ENCODE measurements at places on chromosomes 7 and 10.

DNA sequence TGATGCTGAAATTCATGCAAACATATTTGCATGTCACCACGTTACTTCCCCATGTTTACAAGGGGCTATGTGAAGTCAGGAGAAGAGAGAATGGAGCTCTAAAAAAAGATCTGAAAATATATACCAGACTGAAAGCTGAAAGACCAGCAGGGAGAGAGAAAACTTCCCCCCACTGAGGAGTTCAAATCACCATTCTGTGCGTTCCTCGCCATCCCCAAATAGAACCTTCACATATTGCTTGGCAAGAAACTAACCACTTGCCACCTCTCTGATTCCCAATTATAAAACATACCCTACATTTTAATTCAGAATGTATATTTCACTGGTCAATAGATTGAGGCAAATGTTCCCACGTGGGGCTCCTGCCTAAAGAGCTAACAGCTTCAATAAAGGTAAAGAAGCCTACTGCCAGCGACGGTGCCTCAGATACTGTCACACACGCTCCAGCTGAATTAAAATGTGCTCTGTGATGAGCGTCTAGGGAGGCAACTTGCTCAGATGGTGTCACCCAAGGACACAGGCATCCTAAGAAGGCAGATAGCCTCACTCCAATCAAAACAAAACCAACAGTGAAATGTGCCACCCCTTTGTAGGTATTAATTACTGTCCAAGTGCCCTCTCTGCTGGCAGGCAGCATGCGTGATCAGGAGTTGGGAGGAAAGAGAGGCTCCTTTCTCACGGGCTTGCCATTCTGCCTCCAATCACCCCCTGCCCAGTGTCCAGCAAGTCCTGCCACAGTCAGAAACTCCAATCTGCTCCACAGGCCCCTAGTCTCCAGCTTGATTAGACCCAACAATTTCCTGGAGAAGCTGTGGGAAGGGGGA is 298.2 kb downstream of the GRID1 start:
- no peak for DNase-seq

DNA sequence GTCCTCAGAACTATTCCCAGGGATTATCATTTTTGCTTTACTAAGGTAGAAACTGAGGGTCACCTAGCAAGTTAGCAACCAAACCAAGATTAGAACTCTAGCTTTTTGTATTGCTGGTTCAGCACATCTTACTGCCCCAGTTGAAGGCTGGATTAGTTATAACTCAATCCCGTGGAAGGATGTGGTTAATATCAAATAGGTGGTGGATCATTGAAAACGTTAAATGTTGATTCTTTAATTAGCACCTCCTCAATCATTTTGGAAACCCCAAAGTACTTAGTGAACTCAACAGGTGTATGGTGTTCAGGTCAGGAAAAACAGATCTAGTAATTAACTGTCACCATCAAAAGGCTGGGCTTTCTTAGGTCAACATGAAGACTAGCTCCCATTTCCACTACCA is 152.4 kb downstream of the ARID5B start:
- DNase-seq, result no peak

DNA sequence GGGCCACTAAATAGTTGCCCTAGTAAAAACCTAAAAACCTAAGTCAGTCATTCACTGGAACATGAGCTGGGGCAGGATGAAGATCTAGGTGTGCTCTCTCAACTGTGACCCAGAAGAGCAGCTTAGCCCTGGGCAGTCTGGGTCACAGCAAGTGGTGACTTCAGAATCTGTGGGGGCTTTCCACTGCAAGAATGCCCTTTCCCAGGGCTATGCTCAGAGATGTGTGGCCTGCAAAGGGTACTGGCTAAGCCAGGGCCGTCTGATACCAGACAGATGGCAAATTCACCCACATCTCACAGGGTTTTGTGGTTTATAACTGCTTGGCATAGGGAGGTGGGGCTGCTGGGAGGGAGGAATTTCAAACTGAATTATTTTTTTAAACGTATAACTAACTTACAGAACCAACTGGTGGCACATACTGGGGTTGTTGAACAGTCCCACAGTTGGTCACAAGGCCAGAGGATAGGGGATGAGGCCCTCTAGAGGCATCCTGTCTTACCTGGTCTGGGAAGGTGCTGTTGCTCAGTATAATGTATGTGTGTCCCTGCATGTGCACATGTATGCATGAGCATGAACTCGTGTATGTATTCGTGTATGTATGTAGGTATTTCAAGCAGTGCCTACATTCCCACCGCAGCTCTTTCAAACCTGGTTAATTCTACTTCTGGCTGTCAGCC is 63.2 kb downstream of the PRPF18 start:
- DNase-seq, result no peak

DNA sequence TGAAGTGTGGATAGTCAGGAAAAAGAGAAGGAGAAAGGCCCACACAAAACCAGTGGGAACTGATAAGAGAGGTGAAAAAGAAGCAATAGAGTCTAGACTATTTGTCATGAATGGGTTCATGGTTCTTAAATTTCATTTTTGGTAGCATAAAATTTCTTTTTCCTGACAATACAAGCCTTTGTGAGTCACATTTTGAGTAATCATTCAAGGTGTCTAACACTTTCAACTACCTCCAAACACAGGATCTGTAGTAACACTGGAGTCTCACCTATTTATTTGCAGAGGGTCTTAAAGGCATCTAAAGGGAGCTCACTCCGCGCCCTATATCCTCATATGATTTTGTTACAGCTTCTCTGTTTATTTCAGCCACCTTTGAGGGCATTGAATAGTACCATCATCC is 96.0 kb downstream of the SAMD9 start:
- no peak for DNase-seq

DNA sequence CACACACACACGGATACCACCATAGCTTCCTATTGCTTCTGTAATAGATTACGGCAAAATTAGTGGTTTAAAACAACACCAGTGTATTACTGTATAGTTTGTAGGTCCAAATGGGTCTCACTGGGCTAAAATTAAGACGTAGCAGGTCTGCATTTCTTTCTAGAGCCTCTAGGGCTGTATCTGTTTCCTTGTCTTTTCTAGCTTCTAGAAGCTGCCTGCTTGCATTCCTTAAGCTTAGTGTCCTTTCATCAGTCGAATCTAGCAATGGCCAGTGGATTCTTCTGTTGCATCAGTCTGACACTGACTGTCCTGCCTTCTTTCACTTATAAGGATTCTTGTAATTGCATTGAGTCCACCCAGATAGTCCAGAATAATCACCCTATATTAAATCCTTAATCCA is 882.3 kb downstream of the PCDH15 start:
- no peak for DNase-seq

- DNase-seq, result no peak
Observed at GRCh38 chr10:43854007-43854406, 205.3 kb upstream of the ZNF32 start.

GRCh38 chr7:31940167-31940566 is 130.0 kb downstream of the PDE1C start:
- DNase-seq, result no peak

- DNase-seq, result no peak
Observed at GRCh38 chr10:16943295-16944285, 126.4 kb upstream of the RSU1 start.

DNA sequence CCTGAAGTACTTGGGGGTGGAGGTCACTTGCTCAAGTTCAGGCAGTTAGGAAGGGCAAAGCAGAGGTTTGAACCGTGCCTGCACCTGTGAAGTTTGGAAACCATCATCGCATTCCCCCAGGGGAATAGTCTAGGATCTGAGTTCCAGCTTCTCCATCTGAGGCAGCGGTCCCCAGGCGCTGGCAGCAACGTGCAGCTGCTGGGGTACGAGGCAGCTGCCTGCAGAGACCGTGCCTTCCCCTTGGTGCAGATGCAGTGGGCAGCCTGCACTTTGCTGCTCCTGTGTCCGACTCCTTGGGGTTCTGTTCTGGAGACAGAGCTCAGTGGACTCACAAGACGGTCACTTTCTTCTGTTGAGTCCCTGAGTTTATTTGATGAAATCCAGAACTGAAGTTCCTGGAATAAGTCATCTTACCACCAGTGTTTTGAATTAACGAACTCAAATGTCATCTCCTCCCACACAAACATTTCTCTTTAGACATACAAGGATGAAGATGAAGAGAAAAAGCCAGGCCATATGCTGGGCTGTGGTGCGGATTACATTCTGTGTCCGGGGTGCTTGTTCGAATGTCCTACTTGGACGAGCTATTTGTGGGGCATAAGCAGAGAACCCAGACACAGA is 19.9 kb upstream of the GIMAP8 start:
- DNase-seq, result no peak

DNA sequence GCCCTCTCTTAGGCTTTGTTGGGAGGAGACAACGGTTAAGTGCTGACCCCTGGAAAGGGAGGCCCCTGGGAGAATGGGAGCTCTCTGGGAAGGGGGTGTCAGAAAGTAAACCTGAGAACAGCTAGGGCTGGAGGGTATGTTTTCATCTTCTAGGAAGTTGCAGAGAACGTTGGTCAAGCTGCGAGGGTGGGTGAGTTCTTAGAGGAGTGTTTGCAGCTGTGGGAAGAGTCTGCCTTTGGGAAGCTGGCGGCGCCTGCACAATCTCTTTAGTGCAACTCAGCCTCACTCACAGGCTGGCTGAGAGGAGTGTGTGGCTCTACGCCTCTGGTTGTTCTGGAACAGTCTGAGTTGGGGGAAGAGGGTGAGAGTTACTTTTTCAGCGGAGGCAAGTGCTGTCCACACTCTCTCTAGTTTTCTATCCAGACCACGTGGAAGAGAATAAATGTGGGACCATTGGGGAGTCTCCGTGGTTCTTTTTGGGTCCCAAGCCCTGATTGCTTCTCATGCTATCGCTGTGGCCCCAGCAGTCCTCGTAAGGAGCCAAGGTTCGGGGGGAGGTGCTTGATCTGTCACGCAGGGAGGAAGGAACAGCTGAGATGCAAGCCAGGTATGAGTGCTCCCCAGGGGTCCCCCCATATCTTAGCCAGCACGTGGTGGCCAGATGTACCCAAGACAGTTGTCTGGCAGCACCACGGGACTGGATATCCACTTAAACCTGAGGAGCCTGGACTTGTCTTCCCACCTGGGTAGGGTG is 237.2 kb downstream of the BUB3 start:
- DNase-seq, result no peak

GRCh38 chr10:122485670-122486069 is 24.3 kb downstream of the HTRA1 start:
- DNase-seq, result no peak

DNA sequence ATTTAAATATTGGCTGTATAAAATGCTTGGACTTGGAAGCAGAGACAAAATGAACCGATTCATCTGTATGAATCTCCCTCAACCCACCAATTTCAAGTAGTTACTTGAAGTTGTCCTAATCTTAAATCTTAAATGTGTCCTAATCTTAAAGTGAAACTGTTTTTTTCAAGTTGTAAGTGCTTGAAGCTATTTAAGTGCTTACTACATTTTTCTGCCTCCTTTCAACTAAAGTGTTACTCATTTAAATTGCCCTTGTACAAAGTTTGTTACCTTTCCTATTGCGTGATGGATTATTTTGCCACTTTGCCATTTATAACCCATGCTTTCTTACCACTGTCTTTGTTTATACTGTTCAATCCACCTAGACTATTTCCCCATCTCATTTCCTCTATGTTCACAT is 2.8 kb downstream of the BCAP29 start:
- DNase-seq, result no peak

DNA sequence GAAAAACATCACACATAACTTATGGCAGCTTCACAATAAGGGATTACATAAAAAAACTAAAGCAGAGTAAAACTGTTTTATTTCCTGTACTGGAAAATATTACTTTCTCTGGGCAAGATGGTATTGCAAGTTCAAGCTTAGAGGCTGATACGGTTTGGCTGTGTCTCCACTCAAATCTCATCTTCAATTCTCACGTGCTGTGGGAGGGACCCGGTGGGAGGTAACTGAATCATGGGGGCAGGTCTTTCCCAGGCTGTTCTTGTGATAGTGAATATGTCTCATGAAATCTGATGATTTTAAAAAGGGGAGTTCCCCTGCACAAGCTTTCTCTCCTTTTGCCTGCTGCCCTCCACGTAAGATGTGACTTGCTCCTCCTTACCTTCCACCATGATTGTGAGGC is 5.1 kb upstream of the LRRC27 start:
- DNase-seq, result no peak

DNA sequence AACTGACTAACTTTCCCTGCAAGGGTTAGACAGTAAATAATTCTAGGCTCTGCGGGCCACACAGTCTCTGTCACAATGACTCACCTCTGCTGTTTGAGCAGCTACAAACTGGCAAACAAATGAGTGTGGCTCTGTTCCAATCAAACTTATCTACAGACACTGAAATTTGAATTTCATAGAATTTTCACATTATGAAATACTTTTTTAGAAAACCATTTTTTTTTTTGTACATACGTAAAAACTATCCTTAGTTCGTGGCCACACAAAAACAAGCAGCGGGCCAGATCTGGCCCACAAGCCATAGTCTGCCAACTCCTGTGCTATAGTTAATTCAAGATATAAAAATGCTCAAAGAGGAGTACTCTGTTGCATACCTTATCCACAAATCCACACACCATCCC is 32.6 kb downstream of the PIP4K2A start:
- no peak for DNase-seq

DNA sequence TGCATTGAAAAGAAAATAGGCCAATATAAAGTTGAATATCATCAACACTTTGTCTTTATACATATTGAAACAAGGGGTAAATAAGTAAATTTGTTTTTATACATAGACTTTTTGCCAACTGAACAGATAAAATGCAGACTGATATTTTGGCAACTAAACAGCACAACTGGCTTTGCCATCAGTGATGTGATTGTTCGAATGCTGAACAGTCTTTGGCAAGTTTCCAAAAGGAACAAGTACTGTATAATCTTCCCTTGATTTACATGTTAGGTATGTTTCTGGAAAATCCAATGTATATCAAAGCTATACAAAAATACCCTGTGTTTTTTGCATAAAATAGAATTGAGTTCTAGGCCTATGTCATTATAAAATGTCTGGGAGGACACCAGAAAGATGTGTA is 18.2 kb upstream of the ANKRD1 start:
- DNase-seq, result no peak

- DNase-seq, result no peak
Observed at GRCh38 chr10:61634746-61635145, 28.0 kb upstream of the CABCOCO1 start.

DNA sequence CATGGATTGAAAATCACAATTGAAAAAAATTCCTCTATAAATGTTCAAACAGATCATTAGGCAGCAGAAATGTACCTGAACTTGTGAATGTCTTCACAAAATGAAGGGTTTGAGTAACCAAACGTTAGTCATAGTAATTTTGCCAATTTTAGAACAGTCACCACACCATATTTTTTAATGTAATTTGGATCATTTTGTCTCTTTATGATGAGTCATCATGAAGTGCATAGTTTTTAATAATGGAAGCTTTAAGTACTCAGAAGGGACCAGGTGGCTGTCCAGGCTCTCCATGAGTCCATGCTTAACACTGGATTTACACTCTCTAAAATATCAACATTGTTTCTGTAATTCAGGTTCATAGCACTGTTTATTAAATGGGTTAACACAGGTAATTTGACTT is 219.2 kb downstream of the ETV1 start:
- no peak for DNase-seq

DNA sequence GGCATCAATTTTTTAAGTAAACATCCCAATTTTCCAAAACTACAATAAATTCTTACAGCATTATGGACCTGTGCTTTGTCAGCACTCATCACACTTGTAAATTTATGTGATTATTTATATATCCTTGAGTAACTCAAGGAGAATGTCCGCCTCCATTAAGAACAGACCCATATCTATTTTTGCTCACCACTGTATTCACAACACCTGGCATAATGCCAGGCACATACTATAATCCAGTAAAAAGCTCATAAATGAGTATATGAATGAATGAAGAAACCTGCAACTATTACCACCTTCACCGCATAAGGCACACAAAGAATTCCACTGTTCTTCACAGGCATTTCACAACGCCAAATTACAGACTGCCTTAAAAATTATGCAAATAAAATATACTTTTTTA is 46.9 kb downstream of the MINDY3 start:
- no peak for DNase-seq

Data from 8988T (cell line).